ENCODE measurements at places on chromosomes 13 and 19.

- H3K4me3 ChIP-seq, result no peak overlapping the region
- no peak for DNase-seq
- H3K27ac ChIP-seq, result no peak overlapping the region
- no peaks in the 10 kb centered on the region for H3K4me1 ChIP-seq
- H3K36me3 ChIP-seq, result no peaks in the 10 kb centered on the region
- H3K27me3 ChIP-seq, result no peaks in the 10 kb centered on the region
These were observed 128.7 kb downstream of the UGGT2 start for GRCh38 chr13:95924389-95924994.

GRCh38 chr19:12647490-12648071 lies 19.0 kb downstream of the MAN2B1 start:
- H3K4me1 ChIP-seq, result no peaks in the 10 kb centered on the region
- no peak for DNase-seq
- H3K27me3 ChIP-seq, result no peaks in the 10 kb centered on the region
- H3K4me3 ChIP-seq, result no peak overlapping the region

- no peak overlapping the region for H3K27ac ChIP-seq
- no peaks in the 10 kb centered on the region for H3K4me1 ChIP-seq
- DNase-seq, result no peak
- no peak overlapping the region for H3K4me3 ChIP-seq
- no peaks in the 10 kb centered on the region for H3K36me3 ChIP-seq
These were observed 524.5 kb downstream of the GPC6 start for GRCh38 chr13:93751117-93751516.

GRCh38 chr19:35040826-35041547 lies 534 bp upstream of the HPN start:
- peak; percentile 69 for DNase-seq
- peak overlapping the region; percentile 39 for H3K4me3 ChIP-seq
- H3K27ac ChIP-seq, result peak overlapping the region; percentile 24

DNA sequence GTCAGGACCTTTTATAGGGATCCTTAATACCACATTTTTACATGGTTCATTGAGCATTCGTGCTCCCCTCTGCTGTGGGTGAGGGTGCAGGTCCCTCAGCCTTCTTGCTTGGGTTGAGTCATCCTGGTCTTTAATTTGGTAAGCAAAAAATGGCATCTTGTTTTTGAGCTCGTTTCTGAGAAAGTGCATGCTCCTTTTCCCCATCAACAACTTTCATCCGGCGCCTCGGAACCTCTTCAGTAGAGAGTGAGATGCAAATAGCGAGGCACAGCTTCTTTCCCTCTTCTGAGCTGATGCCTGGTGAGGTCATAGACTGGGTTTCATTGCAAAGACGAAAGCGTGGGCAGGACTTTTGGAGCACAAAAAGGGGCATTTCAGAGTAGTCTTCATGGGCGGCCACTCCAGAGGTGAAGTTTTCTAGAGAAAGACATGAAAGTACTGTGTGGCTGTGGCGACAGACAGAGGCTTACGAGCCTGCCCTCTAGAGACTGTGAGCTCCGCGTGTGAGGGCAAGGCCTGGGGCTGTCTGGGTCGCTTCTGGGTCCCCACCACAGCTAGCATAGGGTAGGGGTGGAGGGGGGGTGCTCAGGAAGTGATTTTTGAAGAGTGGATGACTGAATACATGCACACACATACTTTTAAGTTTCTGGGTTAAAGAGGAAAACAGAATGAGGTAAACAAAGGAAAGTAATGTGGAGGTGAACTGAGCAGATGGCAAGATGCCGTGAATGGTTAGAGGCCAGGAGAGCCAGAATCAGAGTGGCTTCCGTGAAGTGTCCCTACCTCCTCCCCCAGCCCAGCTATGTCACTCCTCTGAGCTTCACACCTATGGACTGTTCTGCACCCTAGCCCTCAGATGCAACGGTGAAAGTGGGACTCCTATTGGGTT lies 44.3 kb downstream of the BBC3 start:
- no peak for DNase-seq
- no peak overlapping the region for H3K4me3 ChIP-seq
- no peaks in the 10 kb centered on the region for H3K27me3 ChIP-seq
- H3K27ac ChIP-seq, result peak overlapping the region; percentile 22
- H3K4me1 ChIP-seq, result peaks cover 56% of the 10 kb centered on the region

DNA sequence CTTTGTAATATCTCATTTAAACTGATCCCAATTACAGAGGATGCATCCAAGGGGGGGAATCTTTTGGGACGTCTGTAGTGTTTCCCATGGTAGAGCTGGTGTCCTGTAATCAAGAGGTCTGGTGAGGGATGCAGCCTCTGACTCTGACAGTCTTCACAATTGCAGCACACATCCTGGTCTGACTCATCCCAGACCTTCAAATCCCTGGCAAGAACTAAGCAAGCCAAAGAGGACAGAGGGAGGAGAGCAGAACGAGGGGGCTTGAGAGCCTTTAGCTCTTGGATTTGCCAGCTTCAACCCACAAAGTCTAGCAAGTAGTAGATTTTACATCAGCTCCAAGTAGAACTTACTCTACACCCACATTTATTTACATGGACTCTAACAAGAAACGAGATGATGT lies 17.3 kb upstream of the FCGBP start:
- peaks cover 43% of the 10 kb centered on the region for H3K4me1 ChIP-seq
- H3K27ac ChIP-seq, result peak overlapping the region; percentile 41
- no peaks in the 10 kb centered on the region for H3K27me3 ChIP-seq
- no peak for DNase-seq
- peaks cover 2% of the 10 kb centered on the region for H3K36me3 ChIP-seq
- H3K4me3 ChIP-seq, result no peak overlapping the region

DNA sequence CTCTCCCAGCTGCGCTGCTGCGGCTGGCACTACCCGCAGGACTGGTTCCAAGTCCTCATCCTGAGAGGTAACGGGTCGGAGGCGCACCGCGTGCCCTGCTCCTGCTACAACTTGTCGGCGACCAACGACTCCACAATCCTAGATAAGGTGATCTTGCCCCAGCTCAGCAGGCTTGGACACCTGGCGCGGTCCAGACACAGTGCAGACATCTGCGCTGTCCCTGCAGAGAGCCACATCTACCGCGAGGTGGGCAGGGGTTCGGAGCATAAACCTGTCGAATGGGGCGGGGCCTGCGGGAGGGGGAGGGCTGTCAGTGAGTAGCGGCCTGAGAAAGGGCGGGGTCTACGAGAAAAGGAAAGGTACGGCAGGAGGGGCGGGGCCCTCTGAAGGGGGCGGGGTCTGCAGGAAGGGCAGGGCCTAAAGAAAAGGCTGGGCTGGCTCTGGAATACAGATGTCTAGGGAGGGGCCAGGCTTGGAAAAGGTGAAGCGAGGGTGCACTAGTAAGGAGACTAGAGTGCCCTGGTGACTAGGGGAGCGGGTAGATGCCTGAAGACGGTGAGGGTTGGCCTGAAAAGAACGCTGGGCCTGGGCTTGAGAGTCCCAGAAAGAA lies 3.6 kb downstream of the CD37 start:
- H3K4me1 ChIP-seq, result peaks cover 10% of the 10 kb centered on the region
- H3K27me3 ChIP-seq, result peaks cover 72% of the 10 kb centered on the region
- H3K4me3 ChIP-seq, result peak overlapping the region; percentile 25
- peak; percentile 82 for DNase-seq
- no peak overlapping the region for H3K27ac ChIP-seq

GRCh38 chr13:107457686-107458085 lies 757.6 kb downstream of the LIG4 start:
- H3K4me1 ChIP-seq, result no peaks in the 10 kb centered on the region
- H3K36me3 ChIP-seq, result no peaks in the 10 kb centered on the region
- H3K4me3 ChIP-seq, result no peak overlapping the region
- H3K27ac ChIP-seq, result no peak overlapping the region
- no peak for DNase-seq

DNA sequence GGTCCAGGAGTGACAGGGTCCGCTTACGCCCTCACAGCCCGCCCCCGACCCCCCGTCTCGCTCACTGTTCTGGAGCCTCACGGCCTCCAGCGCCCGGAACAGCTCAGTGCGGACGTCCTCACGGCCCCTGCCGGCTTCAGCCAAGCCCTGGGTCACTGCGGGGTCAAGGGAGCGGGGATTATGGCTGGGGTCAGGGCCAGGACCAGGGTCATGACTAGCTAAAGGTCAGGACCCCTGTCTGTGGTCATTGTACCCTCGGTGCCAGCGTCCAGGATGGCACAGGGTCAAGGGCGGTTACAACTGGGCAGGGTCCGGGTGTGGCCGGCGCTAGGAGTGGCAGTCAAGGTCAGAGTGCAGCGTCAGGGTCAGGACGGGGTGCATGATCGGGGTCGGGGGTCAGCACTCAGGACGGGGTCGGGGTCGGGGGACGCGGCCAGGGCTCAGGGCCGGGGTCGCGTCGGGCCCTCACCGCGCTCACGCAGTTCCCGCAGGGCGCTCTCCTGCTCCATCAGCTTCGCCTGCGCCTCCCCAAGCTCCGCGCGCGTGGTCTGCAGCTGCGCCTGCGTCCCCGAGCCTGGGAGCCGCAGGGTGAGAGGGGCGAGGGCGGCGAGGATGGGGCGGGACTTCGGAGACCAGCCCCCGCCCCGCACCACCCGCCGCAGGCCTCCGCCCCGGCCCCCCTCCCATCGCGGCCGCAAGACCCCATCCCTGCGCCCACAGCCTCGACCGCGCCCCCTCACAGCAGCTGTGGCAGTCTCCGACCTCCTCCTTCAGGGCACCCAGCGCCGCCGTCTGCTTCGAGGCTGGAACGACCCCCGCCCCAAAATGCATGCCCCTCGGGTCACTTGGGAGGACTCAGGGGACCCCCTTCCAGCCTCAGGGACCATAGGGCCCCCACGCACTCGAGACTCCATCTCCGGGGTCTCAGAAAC lies 1.4 kb downstream of the CLEC4G start:
- H3K4me3 ChIP-seq, result no peak overlapping the region
- H3K36me3 ChIP-seq, result no peaks in the 10 kb centered on the region
- H3K27me3 ChIP-seq, result peaks cover 71% of the 10 kb centered on the region
- DNase-seq, result no peak
- H3K4me1 ChIP-seq, result no peaks in the 10 kb centered on the region

- no peak for DNase-seq
- peak overlapping the region; percentile 33 for H3K27ac ChIP-seq
- peak overlapping the region; percentile 43 for H3K4me3 ChIP-seq
These were observed 6.8 kb downstream of the WDFY2 start for GRCh38 chr13:51590971-51591627.

- no peak overlapping the region for H3K27ac ChIP-seq
- no peaks in the 10 kb centered on the region for H3K36me3 ChIP-seq
- H3K4me3 ChIP-seq, result no peak overlapping the region
- no peak for DNase-seq
- H3K4me1 ChIP-seq, result no peaks in the 10 kb centered on the region
These were observed 40.1 kb upstream of the USP29 start for GRCh38 chr19:57079656-57080055.

DNA sequence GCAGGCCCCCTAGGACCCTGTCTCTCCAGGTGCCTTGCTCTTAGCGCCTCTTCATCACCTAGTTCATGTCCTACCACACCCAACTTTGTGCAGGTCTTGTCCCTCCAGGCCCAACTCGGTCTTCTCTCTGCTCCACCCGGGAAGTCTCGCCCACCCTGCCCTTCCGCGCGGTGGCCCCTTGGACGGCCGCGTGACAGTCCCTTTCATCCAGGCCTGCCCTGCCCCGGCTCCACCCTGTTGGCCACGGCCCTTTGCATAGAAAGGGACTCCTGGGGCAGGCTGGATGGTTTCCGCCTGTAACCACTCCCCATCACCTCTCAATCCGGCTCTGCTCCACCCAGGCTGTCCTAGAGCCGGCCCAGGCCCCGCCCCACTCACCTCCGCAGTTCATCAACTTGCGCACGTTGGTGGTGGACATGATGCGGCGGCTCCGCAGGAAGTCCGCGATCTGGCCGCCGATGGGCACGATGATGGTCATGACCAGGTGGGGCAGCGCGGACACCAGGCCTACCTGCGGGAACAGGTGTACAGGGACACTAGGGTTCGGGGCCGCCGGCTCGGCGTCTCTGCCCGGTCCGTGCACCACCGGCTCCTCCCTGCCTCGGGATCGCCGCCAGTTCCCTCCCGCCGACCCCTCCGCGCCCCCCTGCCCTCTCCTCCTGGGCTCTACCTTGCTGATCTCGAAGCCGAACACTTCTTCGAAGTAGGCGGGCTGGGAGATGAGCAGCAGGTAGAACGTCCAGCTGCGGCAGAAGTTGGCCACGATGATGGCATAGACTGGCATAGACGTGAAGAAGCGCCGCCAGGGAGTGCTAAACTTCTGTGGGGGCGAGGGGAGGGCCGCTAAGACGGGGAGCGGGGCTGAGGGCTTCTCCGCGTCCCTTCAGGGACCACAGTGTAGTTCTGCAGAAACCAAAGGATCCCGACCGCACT lies 7.2 kb downstream of the GFY start:
- no peaks in the 10 kb centered on the region for H3K4me1 ChIP-seq
- H3K27ac ChIP-seq, result no peak overlapping the region
- peaks cover 96% of the 10 kb centered on the region for H3K27me3 ChIP-seq
- H3K36me3 ChIP-seq, result peaks cover 6% of the 10 kb centered on the region

- H3K36me3 ChIP-seq, result peaks cover 5% of the 10 kb centered on the region
- no peak overlapping the region for H3K4me3 ChIP-seq
- no peak overlapping the region for H3K27ac ChIP-seq
- DNase-seq, result no peak
These were observed 191.0 kb downstream of the KATNAL1 start for GRCh38 chr13:30116379-30116778.

DNA sequence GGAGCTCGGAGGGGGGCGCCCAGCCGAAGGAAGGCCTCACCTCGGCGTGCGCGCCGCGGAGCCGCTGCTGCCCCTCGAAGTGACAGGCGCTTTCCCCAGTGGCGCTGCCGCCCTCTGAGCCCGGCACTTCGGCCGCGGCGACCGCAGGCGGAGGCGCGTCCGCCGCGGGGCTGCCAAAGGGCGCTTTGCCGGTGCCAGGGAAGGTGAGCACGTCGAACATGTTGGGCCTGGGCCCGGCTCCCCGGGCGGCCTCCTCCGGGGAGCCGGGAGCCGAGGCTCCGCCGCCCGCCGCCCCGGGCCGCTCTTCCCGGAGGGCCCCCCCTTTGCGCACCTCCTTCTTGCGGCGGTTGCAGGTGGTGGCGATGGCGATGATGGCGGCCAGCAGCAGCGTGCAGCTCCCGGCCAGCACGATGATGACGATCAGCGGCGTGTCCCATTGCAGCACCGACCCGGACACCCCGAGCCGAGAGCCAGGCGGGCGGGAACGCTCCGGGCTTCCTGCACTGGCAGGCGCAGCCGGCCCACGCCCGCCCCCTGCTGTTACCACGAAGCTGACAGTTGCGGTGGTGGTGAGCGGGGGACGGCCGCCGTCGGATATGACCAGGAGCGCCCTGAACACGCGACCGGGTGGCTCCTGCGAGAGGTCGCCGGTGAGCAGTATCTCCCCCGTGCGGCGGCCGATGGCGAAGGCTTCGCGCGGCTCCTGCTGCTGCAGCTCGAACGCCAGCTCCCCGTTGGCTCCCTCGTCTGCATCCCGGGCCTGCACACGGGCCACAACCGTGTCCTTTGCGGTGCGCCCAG lies 2.5 kb downstream of the PCDH8 start:
- peaks cover 21% of the 10 kb centered on the region for H3K4me1 ChIP-seq
- no peak overlapping the region for H3K4me3 ChIP-seq
- H3K36me3 ChIP-seq, result peaks cover 6% of the 10 kb centered on the region
- peaks cover 56% of the 10 kb centered on the region for H3K27me3 ChIP-seq
- no peak for DNase-seq

DNA sequence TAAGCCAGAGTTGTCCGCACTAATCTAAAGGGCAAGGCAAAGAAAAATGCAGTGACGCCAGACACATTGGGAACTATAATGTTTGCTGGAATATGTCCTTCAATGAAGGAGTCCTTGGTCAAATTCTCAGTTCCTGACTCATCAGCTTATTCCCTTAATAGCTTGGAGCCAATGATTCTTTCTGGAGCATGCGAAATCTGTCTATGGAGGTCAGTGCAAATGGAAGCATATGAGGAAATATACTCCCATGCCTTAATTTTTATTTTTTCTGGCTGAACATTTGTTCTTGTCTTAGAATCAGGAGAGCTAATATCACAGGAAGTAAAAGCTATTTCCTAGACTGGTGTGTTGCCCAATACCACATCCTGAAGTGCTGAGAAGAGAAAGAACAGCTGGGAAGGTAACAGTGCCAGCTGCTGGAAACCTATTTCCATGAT lies 289.8 kb upstream of the SPRY2 start:
- no peaks in the 10 kb centered on the region for H3K27me3 ChIP-seq
- H3K36me3 ChIP-seq, result no peaks in the 10 kb centered on the region
